ENCODE measurements at places on chromosomes 7 and 10.

- no peak for DNase-seq
Measured at GRCh38 chr7:44247868-44248651, 47.3 kb downstream of the YKT6 start.

GRCh38 chr7:120272261-120272660 is 714 bp upstream of the KCND2 start:
- peak; percentile 77 for DNase-seq

- DNase-seq = no peak
Measured at GRCh38 chr7:94042381-94042780, 38.2 kb upstream of the BET1 start.

GRCh38 chr7:25849500-25850184 is 302.4 kb upstream of the NFE2L3 start:
- DNase-seq = no peak

- DNase-seq = no peak
Measured at GRCh38 chr10:127142136-127142535, 54.3 kb downstream of the INSYN2A start.

GRCh38 chr7:4056552-4057288 is 625.4 kb upstream of the FOXK1 start:
- DNase-seq = no peak

DNA sequence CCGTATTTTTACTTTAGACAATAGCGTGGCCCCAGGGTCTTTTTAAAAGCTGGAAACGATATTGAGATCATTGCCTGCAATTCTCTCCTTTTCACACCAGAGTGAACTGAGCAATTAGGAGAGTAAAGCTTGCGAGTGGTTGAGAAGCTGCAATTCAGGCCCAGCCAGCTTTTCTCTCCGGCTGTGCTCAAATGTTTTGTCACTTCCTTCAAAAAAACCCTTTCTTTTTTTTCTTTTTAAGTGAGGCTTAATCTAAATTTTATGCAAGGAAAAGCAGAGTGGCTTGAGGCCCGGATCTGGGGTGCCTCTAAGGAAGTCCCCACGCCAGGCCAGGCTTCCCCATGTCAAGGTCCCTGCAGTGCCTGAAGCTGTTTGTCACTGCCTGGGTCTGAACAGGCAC is 433.9 kb downstream of the GLRX3 start:
- DNase-seq = no peak

- no peak for DNase-seq
Measured at GRCh38 chr10:34789966-34790506, 25.1 kb downstream of the PARD3 start.

DNA sequence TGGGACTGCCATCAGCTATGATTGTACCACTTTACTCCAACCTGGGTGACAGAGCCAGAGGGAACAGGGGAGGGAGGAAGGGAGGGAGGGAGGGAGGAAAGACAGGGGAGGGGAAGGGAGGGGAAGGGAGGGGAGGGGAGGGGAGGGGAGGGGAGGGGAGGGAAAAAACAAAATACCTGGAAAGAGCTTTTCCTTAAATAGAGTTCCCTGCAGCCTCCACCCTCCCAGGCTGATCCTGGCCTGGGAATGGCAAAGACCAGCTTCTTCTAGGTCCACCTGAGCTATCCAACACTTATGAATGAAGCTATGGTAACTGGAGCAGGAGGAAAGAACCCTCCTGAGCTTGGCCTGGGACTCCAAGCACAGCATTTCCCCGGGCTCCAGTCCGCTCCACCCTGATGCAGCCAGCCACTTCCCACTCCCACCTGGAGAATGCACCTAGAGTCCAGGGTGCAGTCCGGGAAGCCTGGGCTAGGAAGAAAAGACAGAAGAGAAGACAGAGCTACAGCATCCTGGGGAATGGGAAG is 66.1 kb downstream of the GRID1 start:
- no peak for DNase-seq

DNA sequence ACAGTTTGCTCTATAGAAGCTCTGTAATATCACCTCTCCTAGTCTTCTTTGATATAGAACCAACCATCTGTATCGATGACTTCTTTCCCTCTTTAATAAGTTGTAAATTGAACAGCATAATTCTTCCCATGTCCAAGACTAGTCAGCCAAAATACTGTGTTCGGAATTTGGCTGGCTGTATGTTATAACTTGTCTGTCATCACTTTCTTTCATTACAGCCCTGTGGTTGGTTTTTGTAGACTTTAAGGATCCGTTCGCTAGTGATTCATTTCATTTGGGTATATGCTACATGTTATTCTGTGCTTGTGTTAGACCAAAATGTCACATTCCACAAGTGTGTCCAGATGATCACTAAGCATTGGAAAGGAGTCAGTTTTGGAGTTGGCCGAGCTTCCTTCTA is 155.4 kb upstream of the ITGB1 start:
- DNase-seq = no peak

- no peak for DNase-seq
Measured at GRCh38 chr10:52965938-52966401, 193.4 kb upstream of the MBL2 start.

DNA sequence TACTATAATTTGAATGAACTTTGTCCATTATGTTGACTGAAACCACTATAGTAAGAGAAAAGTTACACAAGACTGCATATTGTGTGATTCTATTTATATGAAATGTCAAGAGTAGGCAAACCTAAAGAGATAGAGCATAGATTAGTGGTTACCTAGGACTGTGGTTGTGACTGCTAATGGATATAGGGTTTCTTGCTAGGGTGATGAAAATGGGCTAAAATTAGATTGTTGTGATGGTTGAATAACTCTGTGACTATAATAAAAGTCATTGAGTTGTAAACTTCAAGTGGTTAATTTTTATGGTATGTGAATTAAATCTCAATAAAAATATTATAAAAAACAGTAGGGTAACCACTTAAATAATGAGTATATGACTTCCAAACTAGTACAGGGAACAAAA is 142.9 kb upstream of the AHR start:
- DNase-seq = no peak

DNA sequence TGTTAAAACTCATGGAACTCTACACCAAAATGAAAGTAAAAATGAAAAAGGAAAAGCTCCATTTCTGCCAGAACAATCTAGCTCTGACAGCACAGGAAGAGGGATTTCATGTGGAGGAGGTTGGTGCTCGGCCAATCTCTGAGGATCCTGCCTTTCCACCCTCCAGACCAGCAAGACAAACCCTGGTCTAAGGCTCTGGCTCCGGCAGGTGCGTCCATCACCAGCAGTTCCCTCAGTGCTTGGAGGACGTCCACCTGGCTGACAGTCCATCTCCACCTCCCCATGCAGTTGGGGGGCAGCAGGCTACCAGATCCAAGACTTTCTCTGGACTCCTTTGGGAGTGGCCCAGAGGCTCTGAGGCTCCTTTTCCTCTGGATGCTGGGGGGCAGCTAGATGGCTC is 25.0 kb upstream of the LOXL4 start:
- DNase-seq = no peak

GRCh38 chr10:46527241-46527811 is 29.1 kb downstream of the GPRIN2 start:
- no peak for DNase-seq

GRCh38 chr7:44307301-44307900 is 18.0 kb downstream of the CAMK2B start:
- no peak for DNase-seq

DNA sequence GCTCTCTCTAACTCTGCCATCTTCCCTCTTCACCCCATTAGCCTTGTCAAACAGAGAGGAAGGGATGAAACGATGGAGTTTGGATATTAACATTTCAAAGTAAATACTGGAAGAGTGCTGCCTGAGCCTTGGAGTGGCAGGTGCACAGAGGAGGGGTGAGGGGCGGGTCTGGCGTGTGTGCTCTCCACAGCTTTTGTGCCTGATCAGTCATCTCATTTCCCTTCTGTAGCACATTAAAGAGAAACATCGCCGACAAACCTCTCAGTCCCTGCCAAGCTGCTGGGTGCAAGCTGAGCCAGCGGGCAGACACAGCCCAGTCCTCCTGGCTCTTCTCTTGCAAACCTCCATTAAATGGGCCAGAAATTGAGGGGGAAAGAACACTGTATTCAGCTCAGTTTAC is 76.2 kb downstream of the SLIT1 start:
- DNase-seq = no peak

DNA sequence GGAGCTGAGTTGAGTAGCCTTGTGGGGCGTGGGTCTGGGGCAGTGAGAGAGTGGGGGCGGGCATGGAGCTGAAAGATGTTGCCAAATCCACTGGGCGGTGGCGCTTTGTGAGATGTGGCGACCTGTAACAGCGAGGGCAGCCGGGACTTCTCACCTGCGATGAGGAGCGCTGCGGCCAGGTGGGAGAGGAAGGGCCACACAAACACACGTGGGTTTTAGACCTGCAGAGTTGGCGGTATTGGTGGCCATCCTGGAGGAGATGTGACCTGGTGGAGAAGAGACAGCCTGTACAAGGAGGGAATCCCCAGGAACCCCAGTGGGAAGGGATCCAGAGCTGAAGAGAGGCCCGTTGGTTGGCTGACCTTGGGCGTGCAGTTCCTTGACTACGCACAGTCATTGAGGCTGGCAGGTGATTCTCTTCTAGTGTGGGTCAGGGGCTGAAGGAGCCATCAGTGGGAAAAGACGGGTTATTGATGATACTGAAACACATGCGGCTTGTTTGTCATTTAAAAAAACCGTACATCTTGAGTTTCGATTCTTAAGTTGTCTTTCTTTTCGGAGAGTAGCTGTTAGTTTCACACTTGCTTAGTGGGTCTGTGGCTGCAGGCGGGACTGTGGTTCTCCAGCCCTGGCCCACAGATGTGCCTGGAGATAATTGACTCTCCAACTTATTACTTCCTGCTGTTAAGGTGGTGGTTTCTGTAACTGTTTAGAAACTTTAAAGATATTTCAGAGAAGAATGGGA is 2.4 kb downstream of the CHST12 start:
- no peak for DNase-seq

DNA sequence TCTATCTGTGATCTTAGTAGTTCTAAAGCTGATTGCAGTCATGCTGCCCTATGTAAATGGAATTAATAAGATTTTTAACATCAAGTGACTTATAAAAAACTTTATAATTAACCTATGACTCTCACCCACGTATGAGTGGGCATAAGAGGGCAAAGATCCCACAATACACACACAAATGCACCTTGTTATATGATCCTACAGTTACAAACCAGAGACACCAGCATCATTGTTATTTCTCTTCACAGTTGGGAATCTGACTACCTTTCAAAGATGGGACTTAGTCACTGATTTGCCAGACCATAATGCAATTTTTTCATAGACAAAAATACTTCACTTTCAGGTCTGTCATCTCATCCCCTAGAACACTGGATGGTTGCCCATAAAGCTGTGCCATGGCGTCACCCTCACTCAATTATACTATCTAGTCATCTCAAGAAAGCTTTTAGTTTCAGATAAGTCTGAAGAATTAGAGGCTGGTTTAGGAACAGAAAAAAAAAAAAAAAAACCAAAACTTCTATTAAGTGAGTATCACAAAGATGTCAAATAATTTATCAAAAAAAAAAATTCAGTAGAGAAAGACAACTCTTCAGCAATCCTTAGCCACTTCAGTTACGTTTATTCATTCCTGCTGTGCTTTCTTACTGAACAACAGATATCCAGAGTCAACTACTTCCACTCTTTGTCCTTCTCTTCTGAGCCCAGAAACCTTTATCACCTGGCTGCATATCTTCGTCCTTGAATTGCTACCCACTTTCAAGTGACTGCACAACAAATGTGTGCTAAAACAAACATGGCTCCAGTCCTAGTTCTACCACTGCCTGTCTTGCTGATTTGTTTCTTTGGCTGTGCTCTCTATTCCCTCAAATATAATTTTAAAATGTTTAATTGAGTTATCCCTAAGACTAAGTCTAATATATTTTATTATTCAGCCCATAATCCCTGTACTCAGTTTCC is 175.0 kb upstream of the CHRM2 start:
- peak; percentile 87 for DNase-seq

All from SK-N-DZ (cell line).